ENCODE measurements at places on chromosomes 11 and 22.

- DNase-seq, result no peak
These were observed 23.8 kb upstream of the SCN3B start for GRCh38 chr11:123678246-123678645.

GRCh38 chr11:130314184-130314749 is 450 bp downstream of the ZBTB44 start:
- DNase-seq, result peak; percentile 47

GRCh38 chr11:66619080-66619554 is 2.7 kb downstream of the RBM14 start:
- DNase-seq, result no peak

- no peak for DNase-seq
These were observed 5.8 kb downstream of the POLR2F start for GRCh38 chr22:37959231-37959825.

DNA sequence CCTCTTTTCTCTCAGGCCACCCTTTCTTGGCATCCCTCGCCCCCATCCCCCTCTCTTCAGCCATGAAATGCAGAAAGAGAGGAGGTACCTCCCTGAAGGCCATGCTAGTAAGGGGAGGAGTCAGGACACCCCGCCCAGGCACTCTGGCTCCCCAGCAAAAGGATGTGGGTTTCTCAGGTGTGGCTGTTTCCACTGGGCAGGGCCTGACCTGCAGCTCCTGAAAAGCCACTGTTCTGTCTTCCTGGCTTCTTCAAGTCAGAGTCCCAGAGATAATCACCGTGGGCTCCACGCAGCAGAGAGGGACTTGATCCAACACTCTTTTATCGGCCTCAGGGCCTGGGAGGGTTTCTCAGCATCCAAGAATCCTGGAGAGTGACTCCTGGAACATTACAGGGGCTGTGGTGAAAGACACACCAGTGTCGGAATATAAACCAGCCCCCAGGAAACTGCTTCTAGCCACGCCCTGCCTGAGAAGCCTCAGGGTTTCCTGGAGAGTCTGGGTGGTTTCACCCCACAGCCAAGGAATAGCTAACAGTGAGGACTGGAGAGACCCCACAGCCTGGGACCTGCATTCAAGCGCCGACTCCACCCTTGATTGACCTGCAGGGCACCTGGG is 45.7 kb upstream of the TSPAN18 start:
- no peak for DNase-seq

DNA sequence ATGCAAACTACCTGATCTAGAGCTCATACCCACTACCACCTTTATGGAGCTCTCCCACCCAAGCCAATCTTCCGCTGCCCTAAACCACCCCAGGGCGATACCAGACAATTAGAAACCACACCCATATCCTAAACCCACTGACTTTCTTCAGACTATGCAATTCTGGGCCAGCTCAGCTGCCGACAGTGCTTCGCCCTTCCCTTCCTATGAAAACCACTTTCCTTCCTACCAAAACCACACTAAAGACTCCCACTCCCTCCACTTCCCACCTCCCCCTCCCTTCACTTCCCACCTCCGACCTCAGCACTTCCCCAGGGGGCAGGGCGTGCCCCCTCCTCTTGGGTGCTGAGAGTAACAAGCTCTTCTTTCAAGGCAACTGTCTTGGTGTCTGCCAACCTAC is 25.1 kb downstream of the B3GAT1 start:
- no peak for DNase-seq

All from stimulated activated CD8-positive, alpha-beta memory T cell treated with anti-CD3 and anti-CD28 coated beads, Interleukin-4, amount 100 ng/mL, for 4 hours (primary cell).